ENCODE measurements at places on chromosomes 6 and 20.

- no peak for DNase-seq
Observed at GRCh38 chr20:60034231-60035110, 76.2 kb downstream of the CDH26 start.

- no peak for DNase-seq
Observed at GRCh38 chr6:31144296-31144969, 5.6 kb upstream of the PSORS1C2 start.

- no peak for DNase-seq
Observed at GRCh38 chr6:134171517-134171916, 119.1 kb upstream of the SLC2A12 start.

GRCh38 chr6:4134841-4135664 is at the start of gene ECI2:
ECI2 (minus strand) TSS chr6:4135575; CDS start chr6:4135560, 15 bp downstream.
- no peak for DNase-seq

GRCh38 chr6:101543796-101544195 is 150.3 kb downstream of the GRIK2 start:
- DNase-seq, result no peak

Measured in T-cell (primary cell).